Dorsolateral prefrontal cortex (tissue), 122 donors: ENCODE measurements at places on chromosomes 7 and 10.
A peak's percentile ranks its signal among the peaks of the same experiment; 100 is the strongest.

DNA sequence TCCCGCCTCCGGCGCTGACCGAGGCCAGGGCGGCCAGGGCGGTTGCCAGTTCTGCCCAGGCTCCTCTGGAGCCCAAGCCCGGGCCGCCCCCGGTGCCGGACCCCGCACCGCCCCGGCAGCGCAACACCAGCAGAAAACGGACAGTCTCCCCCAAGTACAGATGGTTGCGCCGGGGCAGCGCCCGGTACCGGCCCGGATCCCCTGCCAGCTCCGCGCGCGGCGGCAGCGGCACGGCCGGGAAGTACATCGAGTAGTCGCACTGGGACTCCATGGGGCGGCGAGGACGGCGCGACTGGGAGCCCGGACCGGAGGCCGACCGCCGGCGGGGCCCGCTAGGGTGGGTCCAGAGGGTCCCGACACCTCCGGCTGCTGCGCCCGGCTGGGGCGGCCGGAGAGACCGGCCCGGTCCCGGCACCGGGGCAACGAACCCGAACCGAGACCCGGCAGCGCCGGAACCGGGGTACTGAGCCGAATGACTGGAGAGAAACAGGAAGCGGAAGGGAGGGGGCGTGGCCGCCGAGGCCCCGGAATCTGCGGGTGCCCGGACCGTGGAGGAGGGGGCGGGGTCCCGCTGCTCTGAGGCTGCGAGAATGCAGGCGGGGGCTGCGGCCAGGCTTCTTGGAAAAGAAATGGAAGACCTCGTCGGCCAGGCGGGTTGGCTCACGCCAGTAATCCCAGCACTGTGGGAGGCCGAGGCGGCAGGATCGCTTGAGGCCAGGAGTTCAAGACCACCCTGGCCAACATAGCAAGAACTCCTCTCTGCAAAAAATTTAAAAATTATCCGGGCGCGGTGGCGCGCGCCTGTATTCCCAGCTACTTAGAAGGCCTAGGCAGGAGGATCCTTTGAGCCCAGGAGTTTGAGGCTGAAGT is at the start of gene TRAPPC14:
TSS of gene TRAPPC14 (minus strand) at position 495 of the 870 bp plus-strand sequence. CDS start at position 271, 224 bp downstream.
- peak; percentile 94 for DNase-seq

DNA sequence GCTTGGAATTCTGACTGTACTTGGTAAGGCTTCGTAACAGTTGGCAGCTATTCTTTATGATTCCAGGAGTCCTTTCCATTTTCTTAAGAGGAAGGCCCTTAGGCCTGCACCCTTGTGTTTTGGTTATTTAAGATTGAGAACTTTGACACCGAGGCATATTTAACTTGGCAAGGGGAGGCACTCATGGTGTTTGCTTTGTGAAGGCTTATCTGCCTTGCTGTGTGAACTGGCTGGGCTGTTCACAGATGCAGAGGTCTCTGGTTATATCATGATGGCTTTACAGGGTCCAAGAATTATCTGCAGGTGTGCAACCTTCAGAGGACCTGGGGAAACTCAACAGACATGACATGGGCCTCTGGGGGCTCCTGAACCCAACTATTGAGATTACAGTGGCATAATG is 833 bp upstream of the PNLIPRP1 start:
- DNase-seq, result no peak

DNA sequence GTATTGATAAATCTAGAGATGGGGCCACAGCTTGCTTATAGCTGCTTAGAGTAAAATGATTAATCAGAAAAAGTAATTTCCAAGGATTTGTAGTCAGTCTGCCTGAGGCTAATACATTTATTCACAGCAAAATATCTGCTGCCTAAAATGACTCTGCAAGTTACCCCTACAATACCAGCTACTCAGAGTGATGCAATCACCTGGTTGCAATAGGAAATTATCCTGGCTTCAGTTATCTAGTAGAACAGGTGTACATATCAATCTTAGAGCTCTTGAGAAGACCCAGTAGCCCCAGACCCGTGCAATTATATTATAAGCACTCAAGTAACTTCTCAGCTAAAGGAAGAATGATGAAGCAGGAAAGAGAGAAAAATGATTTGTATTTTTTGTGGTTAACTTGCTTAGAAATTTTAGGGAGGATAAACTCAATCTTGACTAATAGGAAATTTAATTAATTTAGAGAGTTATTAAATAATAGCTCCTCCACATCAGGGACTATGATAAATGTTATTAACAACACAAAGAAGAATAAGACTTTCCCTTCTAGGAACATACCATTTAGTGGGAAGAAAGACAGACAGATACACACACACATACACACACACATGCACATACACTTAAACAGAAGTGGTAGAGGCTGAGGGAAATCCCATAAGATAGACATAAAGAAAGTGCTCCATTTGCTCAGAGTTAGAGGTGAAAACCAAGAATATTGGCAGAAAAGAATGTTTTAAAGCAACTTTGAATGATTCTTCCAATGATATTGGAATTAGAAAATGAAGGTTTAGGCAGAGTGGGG is 140.4 kb upstream of the PRSS1 start:
- DNase-seq, result no peak

GRCh38 chr7:141624763-141625162 is 73.6 kb downstream of the AGK start:
- DNase-seq, result no peak

DNA sequence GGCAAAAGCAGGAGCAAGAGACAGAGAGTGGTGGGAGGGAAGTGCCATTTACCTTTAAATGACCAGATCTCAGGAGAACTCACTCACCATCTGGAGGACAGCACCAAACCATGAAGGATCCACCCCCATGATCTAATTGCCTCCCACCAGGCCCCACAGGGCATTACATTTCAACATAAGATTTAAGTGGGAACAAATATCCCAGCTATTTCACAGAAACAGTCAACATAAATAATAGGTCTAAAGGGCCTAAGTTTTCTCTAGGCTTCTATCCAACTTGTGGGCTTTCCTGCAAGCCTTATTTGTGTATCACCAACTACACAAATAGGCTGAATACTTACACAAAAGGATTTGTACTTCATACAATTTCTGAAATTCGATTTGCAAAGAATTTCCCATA is 196.8 kb upstream of the POT1 start:
- no peak for DNase-seq

DNA sequence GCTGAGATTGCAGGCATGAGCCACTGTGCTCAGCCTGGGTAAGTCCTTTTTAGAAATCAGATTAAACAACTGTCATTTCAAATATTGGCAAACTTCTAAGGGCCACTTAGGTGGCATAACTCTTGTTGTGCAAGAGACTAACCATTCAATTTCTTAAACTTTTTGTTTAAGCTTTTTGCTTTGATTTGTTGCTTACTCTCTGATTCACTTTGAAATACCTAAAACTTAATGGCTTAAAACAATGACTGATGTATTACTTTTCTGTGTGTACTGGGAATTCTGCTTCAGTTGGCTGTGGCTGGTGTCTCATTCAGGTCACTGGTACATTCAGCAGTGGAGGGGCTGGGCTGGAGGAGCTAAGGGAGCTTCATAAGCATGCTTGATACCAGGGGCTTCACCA is 28.9 kb downstream of the ZNF25 start:
- DNase-seq, result no peak

DNA sequence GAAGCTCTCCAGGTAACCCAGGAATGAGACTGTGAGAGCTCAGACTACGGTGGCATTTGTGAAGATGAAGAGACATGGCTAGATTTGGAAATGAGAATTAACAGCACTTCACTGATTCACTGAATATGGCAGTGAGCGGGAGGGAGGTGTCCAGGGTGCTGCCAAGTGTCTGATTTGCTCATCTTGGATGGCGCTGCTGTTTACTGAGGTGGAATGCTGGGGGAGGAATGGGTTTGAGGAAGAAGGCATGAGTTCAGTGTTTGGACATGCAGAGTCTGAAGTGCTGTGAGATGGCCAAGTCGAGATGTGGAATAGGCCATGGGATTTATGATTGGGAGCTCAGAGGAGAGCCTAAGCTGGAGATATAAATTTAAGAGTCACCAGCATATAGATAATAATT is 437.1 kb upstream of the NPVF start:
- no peak for DNase-seq

DNA sequence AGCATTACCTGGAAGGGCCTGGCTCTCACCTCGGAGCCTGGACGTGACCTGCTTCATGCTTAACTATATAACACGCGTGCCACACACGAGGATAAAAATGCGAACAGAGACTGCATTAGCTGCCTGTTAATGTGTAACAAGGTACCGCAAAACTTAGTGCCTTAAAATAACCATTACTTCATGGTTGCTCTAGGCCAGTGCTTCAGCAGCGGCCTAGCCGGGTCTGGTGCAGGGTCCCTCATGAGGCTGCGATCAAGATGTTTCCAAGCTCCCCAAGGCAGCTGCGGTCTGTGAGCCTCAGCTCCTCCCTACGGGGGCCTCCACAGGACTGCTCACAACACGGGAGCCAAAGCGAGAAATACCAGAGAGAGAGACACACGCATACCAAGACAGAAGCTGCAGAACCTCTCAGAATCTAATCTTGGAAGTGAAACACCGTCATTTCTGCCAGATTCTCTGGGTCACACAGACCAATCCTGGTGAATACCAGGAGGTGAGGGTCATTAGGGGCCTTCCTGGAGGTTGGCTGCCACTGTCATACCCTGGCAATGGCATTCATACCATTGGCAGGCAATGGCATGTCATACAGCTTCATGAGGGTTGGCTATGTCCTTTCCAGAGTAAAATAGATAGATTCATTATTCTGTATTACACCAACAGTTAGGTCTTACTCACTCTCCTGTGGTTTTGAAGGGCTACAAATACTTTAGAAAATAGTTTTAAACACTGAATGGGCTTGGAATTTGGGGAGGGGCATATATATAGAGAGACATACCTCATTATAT is 94.5 kb downstream of the HIPK2 start:
- no peak for DNase-seq

GRCh38 chr7:1620835-1621234 is 49.2 kb upstream of the ELFN1 start:
- DNase-seq, result no peak

DNA sequence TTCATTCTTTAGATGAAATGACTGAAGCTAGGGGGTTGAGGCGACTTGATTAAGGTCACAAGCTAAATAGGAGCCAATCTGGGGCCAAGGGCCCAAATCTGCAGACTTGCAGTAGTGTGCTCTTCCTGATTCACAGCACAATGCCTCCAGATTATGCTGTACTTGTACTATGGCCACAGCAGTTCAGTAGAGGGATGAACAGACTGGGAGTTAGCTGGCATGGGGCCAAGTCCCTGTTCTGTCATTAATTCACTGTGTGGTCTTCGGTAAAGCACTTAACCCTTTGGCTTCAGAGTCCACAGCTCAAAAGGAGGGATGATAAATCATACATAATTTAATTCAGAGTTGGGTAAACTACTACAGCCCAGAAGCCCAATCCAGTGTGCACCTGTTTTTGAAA is 196.8 kb downstream of the XPNPEP1 start:
- no peak for DNase-seq

DNA sequence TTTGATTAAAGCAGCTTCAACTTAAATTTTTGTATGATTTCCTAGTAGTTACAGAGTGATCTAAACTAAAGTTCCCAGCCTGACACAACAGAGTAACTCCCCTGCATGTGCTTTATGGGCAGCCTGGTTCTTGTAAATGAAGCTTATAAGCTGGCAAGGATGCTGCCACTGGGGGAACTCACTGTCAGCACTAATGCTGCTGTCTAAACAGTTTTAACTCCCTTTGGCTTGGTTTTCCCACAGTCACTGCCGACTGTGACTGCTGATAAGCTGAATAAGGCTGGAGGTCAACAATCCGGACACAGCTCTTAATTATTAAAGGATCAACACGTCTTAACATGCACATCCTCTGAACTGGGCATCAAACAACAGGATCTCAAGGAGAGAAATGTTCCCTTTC is 130.1 kb downstream of the OTUD1 start:
- DNase-seq, result no peak
